ENCODE measurements at places on chromosomes 16 and 17.

GRCh38 chr17:72266112-72266775 lies 145.4 kb downstream of the SOX9 start:
- no peak for DNase-seq

GRCh38 chr16:76577003-76577402 lies 299.8 kb downstream of the CNTNAP4 start:
- no peak for DNase-seq

- no peak for DNase-seq
Observed at GRCh38 chr17:75875182-75875939, 3.0 kb downstream of the TRIM47 start.

DNA sequence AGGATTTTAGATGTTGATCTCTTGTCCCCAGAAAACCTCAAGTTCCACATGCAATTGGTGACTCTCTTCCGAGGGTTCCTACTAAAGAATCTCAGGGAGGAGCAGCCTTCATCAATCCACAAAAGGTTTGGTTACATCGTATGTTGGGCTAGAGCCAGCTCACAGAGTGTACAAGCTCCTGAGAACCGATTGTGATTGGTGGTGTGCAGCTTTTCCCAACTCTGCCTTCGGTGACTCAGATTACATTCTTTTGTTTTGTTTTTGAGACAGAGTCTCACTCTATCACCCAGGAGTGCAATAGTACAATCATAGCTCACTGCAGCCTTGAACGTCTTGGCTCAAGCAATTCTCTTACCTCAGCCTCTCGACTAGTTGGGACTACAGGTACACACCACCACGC lies 172.4 kb downstream of the PMP22 start:
- DNase-seq = peak; percentile 66

GRCh38 chr16:49362230-49362629 lies 11.4 kb upstream of the C16orf78 start:
- DNase-seq = no peak

- no peak for DNase-seq
Observed at GRCh38 chr17:2402544-2402943, 1.7 kb upstream of the MNT start.

- DNase-seq = peak; percentile 42
Observed at GRCh38 chr16:53022374-53022773, 30.3 kb downstream of the CHD9NB start.

DNA sequence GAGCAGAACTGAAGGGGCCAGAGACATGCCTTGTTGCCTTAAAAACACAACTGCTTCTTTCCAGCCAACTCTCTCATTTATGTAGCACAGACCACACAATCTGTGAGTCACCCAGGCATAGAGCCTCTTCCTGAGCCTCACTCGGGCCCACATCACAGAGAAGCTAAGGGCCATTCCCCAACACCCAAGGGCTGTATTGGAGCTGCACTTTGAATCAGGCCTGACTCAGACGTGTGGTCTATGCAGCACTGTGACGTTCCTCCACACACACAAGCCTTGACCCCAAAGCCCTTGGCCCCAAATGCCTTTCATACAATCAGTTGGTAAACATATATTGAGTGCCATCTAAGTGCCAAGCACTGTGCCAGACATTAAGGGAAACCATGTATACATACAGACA lies 308.9 kb upstream of the DYNLRB2 start:
- peak; percentile 89 for DNase-seq

- DNase-seq = no peak
Observed at GRCh38 chr16:19735074-19735867, 17.2 kb downstream of the IQCK start.

GRCh38 chr16:13029786-13030185 lies 128.4 kb downstream of the SHISA9 start:
- DNase-seq = no peak

GRCh38 chr16:78290395-78290794 lies 190.9 kb downstream of the WWOX start:
- no peak for DNase-seq

DNA sequence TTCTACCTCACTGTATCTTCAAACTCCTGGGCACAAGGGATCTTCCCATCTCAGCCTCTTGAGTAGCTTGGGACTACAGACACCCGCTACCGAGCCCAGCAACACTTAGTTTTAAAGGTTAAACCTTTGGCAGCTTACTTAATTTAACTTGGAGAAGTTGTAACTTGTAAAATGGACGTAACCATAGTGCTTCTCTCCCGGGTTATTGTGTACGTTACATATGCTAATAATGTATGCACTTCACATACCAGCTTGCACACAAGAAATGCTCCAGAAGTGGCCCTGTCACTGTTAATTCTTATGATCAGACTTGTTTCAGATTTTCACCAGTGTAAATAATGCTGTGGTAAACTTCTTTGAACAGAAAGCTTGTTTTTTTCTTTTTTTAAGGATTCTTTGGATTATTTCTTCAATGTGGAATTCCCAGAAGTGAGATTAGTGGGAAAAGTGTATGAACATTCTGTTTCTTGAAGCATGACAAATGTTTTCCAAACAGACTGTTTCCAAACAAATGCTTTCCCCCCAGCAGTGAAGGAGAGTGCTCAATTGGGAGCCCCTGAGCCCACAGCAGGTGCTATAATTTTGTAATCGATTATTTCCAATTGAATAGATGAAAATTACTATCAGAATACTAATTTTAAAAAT lies 61.5 kb downstream of the EPN2 start:
- no peak for DNase-seq

- DNase-seq = peak; percentile 33
Observed at GRCh38 chr17:66580184-66580955, 254.5 kb upstream of the CACNG5 start.

DNA sequence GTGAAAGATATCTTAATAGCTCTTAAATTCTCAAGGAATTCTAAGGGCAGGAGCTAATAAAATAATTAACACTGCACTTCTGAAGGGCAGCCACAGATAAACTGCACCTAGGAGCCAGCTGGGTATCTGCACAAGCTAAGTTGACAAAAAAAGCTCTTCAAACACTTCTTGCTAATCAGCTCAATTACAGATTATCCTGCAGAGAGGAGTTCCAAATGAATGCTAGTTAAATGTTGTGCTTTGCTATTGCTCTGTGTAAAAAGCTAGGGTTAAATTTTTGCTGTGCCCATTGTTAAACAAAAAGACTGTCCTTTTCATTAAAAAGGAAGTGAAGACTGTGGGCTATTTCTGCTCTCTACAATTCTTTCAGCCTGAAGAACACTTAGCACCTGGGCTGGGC lies 158.5 kb upstream of the SHISA6 start:
- DNase-seq = no peak

DNA sequence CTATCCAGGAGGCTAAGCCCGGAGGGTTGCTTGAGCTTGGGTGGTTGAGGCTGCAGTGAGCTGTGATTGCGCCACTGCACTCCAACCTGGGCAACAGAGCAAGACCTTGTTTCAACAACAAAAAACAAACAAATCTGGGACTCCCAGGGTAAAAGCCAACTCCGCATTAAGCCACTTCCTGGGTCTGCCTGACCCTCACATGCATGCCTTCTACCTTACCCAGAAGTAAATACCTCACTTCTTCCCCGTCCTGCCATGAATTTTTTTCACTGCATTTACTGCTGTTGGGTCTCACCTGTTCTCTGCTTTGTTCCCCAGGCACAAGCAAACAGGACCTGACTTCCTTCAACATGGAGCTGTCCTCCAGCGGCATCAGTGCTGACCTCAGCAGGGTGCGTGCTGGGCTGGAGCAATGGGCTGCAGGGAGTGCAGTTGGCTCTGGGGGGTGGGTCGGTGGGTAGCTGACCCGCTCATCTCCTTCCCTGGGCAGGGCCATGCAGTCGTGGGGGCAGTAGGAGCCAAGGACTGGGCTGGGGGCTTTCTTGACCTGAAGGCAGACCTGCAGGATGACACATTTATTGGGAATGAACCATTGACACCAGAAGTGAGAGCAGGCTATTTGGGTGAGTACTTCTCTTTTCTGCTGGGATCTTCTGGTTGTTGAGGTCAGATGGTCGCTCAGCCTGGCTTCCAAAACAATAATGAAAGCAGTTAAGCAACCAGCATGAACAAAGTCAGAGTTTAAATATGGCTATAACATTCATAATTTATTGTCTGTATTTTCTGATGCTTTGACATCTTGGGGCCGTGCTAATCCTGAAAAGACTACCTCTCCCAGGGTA lies 16.4 kb downstream of the ITGAL start:
- DNase-seq = no peak

DNA sequence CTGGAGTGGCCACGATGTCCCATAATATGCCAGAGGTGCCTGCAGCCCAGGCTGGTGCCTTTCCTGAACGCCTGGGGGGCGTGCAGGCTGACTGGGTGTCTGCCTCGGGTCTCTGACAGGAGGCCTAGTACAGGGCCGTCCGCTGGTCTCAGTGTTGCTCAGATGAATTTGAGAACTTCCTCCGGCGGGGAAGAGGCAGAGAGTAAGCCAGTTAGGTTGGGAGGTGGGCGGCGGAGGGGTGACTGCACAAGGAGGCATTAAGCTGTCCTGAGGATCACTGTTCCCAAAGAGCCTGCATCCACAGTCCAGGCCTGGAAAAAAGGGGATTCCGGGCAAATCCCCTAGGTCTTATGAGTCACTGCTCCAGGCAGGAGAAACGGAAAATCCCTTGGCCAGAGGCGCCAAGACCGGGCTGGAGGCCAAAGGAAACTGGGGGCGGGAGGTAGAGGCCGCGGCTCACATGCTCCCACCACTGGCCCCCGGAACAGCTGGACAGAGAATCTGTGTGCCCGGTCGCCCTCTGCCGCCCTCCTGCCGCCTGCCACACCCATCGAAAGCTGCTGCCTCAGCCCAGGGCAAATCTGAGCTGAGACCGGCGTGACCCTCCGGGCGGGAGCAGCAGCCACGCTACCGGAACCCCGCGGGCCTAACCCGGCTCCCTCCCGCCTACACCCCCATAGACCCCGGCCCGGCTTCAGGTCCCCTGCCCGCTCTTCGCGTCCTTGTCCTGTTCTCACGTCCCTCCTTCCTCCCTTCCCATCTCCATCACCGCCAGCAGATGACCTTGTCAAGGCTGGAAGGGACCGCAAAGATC lies 1.2 kb downstream of the TRIM47 start:
- DNase-seq = peak; percentile 87

GRCh38 chr16:85348911-85349334 lies 236.7 kb upstream of the CIBAR2 start:
- peak; percentile 28 for DNase-seq

- no peak for DNase-seq
Observed at GRCh38 chr17:35521150-35521549, 16.3 kb downstream of the SLFN12L start.
